Stimulated activated CD4-positive, alpha-beta T cell treated with anti-CD3 and anti-CD28 coated beads, Interleukin-15, amount 100 ng/mL, for 48 hours (primary cell): ENCODE measurements at places on chromosomes 13 and 19.

GRCh38 chr13:50106559-50106958 lies 91.3 kb downstream of the KCNRG start:
- DNase-seq = no peak

DNA sequence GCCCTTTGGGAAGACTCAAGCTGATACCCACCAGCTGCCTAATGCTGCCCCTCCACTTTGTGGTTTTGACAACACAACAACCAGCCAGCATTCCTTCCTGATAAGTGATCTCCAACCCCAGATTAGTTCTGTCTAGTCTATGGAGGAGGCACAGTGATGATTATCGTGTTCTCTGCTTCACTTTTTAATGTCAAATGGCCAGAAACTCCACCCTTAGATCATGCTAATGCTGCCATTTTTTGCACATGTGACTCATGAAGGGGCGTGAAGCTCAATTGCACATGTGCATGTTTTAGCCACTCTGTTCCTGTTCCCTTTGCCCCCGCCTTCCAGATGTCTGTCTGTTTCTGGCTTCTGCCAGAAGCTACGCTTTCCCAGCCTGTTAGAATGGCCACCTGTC lies 199.8 kb downstream of the COG6 start:
- no peak for DNase-seq

DNA sequence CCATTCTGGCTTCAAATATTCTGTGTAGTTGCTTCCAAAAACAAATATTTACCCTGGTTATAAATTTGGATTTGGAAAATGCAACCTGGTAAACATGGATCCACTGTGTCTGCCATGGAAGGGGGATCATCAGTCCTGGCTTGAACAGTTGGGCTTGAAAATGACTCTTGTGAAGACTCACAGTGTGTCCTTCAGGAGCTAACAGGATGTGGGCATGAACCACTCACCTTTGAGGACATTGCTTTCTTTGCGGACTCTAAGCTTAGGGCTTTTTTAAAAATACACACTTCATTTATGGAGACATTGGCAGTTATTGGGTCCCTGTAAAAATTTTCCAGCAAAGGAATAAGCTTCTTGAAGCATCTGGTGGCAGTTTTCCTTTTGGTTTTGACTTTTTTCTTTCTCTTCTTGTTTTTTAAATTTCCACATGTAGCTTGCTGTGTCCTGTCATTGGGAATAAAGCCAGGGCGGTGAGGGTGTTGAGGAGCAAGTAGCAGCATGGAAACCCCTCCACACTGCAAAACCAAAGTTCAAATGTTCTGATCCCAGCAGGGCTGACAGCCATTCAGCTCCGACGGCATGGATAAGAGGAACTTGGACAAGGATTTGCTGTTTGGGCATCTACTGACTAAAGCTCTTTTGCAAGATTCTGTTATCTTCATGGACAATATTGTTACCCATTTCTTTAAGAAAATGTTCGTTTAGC lies 39.5 kb upstream of the SERP2 start:
- DNase-seq = no peak

DNA sequence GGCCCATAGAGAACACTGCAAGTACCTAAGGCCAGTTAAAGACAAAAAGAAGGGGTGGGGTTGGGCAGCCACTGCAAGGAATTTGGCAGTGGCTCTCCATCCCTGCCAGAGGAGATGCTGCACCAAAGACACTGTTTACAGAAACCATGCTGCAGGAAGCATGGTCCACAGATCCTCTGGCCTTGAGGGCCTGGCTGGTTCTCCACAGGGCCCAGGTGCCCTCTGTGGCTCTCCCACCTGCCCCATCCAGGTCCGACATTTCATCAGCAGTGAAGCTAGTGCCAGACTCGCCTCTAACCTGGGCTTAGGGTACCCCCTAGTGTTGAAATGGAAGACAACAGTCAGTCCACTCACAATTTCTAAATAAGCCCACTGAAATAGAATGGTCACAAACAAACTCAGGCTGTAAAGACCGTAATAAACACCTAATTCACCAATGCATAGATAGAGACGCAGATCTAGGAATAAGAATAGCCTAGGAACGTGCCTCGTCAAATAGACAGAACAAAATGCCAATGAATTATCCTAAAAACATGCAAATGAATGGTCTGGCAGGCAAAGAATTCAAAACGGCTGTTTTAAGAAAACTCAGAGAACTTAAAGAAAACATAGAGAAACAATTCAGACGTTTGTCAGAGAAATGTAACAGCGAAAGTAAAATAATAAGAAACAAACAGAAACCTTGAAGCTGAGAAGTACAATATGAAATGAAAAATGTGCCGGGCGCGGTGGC lies 23.3 kb downstream of the LYPD4 start:
- DNase-seq = peak; percentile 27

- DNase-seq = no peak
Observed at GRCh38 chr19:27676877-27677276, 1536.1 kb downstream of the UQCRFS1 start.

DNA sequence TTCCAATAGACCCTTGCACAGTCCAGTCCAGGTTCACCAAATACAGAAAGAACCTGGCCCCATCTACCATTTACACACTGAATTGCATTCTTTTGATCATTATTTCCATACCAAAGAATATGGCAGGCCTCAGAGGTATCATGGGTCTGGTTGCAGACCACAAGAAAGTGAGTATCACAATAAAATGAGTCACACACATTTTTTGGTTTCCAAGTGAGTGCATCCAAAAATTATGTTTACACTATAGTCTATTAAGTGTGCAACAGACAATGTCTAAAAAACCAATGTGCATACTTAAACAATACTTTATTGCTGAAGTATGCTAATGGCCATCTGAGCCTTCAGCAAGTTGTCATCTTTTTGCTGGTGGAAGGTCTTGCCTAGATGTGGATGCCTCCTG lies 105.3 kb downstream of the SPACA7 start:
- DNase-seq = no peak

GRCh38 chr13:77328819-77329132 lies 1.9 kb upstream of the MYCBP2 start:
- DNase-seq = no peak

DNA sequence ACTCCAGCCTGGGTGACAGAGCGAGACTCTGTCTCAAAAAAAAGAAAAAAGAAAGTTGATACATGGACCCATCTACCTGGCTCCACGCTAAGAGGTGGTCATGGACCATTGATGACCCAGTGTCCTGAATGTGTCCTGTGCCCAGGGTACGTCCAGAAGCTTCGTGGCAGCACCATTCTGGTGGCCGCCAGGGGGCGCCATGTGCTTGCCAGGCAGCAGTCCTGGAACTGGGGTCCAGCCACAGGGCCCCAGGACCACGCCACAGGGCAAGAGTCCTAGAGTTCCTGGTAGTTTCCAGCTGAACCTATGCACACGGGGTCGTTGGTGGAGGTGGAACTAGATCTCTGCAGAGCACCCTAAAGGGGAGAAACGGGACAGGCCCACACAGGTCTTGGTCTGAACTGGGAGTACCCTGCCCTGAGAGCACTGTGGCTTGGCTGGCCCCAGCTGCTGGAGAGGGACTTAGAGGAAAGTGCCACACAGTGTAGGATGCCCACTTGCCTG lies 19.9 kb upstream of the FBXO27 start:
- DNase-seq = peak; percentile 51

- peak; percentile 45 for DNase-seq
Observed at GRCh38 chr13:111429064-111429558, 108.7 kb downstream of the TEX29 start.

- DNase-seq = no peak
Observed at GRCh38 chr19:14023404-14024235, 4.3 kb upstream of the RLN3 start.

- DNase-seq = no peak
Observed at GRCh38 chr13:111946214-111946613, 120.7 kb upstream of the SOX1 start.

- no peak for DNase-seq
Observed at GRCh38 chr19:32828139-32828538, 41.4 kb downstream of the SLC7A9 start.

DNA sequence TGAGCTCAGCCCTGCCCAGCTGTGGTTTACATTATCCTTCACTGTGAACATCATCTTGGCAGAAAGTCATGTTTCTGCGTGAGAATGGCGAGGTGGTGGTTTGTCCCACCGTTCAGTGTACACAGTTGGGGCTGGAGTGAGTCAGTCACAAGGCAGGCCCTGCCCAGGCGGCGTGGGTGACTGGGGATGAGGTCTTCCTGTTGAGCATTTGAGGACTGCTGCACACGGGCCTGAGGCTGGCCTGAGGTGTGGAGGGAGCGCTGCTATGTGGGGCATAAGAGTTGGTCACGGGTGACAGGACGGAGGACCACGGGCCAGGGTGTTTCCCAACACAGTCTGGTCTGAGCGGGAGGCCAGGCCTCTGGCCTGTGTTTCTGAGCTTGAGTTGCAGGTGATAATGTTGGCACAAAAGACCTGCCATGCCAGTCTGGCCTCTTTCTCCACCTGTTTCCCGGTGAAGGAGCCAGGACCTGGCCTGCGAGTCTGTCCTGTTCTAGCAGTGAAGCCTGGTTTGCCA lies 13.4 kb upstream of the C19orf33 start:
- DNase-seq = no peak

GRCh38 chr13:34152409-34152808 lies 334.5 kb downstream of the RFC3 start:
- DNase-seq = no peak

DNA sequence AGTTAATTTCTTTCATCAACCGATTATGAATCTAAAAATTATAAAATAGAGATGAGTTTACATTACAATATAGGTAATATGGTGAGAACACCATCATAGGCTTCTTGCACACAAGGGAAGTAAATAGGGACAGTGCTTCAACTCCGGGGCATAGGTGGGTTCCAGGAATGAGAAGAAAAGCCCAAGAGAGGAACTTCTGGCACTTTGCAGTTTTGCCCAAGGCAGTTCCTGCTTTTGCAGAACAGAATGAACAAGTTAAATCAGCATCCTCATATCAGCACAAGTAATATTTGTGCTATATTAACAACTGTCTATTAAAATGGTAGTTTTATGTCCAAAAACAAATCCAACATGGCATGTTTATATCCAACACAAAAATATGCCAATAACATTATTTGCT lies 60.1 kb downstream of the DACH1 start:
- no peak for DNase-seq

DNA sequence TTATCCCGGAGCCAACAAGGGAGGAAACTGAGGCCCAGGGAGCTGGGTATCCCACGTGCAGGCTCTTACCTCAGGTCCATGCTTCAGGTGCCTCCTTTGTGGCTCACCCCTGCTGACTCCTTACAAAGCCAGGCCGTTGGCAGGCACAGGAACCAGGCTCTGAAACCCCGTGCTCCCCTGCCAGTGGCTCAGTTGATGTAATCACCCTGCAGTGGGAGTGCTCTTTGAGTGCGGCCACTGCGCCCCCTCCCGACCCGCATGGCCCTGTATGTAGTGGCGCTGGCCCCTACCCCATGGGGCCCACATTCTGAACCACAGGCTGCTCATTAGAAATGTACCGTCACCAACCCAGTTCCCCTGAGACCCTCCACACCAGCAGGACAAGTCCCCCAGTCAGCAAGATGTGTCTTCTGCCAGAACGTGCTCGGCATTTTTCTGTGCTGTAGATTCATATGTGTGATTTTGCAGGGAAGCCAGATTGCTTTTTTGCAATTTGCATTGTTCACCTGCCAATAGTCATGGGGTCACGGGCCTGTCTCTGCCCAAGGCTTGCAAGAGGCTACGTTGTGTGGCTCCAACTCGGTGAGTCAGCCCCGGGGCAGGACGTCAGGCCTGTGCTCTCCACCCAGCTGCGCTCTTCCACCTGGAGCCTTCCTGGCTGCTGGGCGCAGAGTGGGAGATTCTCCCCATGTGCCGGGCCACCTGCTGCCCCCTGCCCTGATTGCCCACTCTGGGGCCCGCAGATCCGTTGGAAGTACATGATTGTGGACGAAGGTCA lies 60.3 kb downstream of the SMARCA4 start:
- no peak for DNase-seq

DNA sequence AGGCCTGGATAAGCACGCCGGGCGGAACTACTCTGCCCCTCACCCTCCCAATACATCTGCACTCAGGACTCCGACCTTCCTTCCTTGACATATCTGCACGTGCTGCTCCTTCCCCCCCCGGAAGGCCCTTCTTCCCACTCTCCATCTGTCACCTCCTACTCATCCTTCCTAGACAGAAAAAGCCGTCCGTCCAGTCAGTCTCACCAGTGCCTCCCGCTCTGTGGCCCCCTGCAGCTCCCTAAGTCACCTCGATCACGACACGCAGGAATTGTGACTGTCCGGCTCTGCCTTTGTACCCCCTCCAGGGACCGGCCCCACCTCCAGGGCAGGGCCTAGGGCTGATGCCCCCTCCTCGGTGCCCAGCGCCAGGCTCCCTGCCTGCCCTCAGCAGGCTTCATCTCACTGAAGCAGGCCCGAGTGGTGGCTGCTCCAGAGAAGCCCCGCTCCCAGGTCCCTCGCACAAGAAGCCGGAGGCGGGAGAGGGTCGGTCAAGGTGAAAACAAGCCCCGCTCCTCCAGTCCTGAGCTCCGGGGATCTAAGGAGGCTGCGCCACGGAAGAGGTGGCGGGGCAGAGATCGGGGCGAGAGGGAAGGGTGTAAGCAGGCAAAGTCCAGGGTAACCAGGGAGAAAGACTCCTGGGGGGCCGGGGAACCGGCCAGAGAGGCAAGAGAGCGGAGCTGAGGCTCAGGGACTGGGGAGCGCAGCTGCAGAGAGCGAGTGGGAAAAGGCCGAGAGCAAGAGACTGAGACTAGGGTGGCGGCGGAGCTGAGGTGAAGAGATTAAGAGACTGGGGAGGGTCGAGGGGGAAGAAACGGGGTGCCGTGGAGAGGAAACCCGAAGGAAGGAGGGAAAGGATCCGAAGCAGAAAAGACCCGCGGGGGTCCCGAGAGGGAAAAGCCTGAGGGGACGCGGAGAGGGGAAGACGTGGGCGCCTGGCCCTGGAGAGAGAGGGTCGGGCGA lies 1.1 kb downstream of the PPP6R1 start:
- no peak for DNase-seq

DNA sequence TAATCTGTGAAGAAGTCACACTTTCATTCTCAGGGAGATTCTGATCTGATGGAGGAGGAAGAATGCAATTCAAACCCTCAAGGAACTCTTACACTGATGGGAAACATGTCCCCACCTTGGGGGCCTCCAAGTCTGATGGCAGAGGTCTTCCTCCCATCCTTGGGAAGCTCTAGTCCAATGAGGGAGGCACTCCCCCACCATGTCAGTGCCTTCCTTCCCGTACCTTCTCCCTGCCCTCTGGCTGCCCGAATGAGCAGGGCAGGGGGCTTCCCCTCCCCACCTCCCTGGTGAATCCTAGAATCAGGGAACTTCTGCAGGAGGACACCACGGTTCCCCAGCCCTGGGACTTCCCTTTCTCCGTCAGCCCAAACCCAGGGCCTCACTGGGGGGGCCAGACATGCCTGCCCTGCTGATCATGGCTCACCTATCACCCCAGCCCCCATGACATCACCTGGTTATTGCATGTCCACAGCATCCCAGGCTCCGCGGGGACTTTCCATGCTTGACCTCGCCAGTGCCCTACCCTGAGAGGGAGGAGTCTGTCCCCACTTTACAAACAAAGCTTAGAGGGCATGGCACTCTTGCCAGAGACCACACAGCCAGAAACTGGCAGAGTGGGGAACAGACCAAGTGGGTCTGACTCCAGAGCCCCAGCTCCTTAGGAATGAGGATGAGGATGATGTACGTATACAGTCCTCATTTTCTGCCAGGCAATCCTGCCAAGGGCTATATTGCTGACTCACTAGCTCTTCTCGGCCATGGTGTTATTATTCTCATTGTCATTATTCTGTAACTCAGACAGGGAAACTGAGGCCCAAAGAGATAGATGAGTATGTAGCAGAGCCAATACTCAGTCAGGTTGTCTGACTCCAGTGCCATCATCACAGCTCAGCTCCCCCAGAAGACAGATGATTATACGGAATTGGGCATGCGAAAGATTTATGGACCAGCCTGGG lies 9.6 kb upstream of the BCL3 start:
- no peak for DNase-seq
